ENCODE measurements at places on chromosomes 16 and 17.

- DNase-seq = no peak
These were observed 14.9 kb downstream of the IRF8 start for GRCh38 chr16:85913688-85914422.

- no peak for DNase-seq
These were observed 86.6 kb downstream of the C16orf95 start for GRCh38 chr16:87230571-87230970.

- DNase-seq = no peak
These were observed 973.5 kb downstream of the CDH11 start for GRCh38 chr16:64148356-64148755.

- DNase-seq = no peak
These were observed 592 bp downstream of the ALDOA start for GRCh38 chr16:30065943-30066760.

DNA sequence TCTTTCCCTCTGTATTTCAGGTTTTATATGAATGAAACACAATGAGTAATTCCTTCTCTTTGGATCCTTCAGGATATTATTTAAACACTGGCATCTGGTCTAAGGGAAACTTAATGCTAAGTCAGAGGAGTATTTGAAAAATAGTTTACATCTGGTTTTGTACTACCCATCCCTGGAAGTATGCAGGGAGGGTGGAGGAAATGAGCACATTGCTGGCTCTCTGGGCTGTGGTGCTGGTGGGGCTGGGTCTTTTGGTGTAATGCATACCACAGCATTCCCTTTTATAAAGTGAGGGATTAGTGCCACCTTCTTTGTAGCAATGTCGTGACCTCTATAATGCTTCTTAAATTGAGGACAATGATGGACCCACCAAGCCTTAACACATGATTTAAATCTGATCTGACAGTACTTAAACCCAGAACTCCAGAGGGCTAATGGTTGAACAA lies 105.5 kb upstream of the AXIN2 start:
- DNase-seq = no peak

- DNase-seq = no peak
These were observed 7.8 kb downstream of the CBX1 start for GRCh38 chr17:48093341-48094045.

DNA sequence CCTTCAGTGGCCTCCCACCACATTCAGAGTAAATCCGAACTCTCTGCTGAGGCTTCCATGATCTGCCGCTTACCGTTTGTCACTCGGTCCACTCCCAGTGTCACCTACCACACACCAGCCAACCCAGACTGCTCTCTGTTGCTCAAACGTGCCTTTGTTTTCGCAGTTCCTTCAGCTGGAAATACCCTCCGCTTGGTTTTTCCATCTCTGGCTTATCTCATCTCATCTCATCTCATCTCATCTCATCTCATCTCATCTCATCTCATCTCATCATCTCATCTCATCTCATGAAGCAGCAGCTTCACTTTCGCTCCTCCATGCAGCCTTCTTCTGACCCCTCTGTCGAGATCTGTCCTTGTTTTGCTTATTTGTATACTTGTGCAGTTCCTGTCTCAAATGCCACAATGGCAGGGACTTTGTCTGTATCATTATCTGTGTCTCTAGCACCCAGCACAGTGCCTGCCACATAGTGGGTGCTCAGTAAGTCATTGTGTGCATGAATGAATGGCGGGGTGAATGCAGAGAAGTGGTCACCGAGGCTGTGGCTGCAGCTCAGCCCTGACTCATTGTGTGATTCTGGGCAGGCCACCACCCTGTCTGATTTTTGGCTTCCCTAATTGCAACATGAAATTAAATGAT lies 3.8 kb upstream of the SNX20 start:
- no peak for DNase-seq
